ENCODE measurements at places on chromosomes 3 and 15.

DNA sequence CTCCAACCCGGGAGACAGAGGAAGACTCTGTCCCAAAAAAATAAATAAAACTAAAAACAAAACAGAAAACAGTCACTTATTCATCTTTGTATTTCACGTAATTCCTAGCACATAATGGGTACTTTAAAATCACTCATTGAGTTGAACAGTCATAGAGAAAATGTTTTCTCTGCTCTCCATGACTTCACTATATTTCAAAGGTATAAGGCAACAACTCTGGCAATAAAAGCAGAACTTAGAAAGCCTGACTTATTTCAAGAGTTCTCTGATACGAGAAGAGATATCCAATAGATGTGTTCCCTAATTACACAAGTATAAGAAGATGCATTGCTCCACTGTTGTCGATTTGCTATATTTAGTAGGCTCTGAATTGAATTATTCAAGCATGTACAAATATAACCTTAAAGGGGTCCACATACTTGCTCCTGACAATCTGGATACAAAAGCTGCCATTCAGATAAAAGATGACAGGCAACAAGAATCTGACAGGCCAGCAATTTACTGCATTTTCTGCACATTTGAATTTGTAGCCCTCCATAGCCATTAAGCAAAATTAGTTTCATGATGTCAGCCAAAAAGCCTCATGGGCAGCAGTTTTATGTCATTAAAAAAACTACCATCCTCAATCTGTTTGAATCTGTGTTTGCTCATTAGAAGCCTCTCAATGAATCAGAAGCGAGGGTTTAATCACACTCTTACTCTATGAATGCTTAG is 47.9 kb downstream of the PEAK1 start:
- no peak for DNase-seq

GRCh38 chr3:196471551-196471950 is 32.0 kb downstream of the RNF168 start:
- peak; percentile 38 for DNase-seq

GRCh38 chr3:194494951-194495374 is 8.2 kb upstream of the ATP13A3 start:
- DNase-seq, result no peak

- DNase-seq, result peak; percentile 46
Measured at GRCh38 chr3:13574083-13574797, 25.3 kb downstream of the FBLN2 start.

DNA sequence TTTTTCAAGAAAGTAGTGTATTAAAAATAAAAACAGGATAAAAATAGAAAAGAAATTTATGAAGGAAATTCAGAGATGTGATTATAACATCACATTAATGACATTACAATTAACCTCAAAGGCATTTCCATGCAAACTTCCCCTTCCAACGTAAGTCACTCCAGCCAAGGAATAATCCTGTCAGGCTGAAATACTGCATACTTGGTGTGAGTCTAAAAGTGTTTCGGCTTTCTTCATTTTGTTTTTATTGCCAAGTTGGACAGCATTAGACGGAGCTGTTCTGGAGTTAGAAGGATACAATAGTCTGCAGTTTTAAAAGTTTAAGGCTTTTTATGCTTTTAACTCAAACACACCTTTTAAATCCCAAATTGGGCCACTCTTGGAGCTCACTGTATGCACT is 435.0 kb downstream of the MECOM start:
- no peak for DNase-seq

- peak; percentile 98 for DNase-seq
Measured at GRCh38 chr15:72758182-72758581, 25.4 kb downstream of the ADPGK start.

DNA sequence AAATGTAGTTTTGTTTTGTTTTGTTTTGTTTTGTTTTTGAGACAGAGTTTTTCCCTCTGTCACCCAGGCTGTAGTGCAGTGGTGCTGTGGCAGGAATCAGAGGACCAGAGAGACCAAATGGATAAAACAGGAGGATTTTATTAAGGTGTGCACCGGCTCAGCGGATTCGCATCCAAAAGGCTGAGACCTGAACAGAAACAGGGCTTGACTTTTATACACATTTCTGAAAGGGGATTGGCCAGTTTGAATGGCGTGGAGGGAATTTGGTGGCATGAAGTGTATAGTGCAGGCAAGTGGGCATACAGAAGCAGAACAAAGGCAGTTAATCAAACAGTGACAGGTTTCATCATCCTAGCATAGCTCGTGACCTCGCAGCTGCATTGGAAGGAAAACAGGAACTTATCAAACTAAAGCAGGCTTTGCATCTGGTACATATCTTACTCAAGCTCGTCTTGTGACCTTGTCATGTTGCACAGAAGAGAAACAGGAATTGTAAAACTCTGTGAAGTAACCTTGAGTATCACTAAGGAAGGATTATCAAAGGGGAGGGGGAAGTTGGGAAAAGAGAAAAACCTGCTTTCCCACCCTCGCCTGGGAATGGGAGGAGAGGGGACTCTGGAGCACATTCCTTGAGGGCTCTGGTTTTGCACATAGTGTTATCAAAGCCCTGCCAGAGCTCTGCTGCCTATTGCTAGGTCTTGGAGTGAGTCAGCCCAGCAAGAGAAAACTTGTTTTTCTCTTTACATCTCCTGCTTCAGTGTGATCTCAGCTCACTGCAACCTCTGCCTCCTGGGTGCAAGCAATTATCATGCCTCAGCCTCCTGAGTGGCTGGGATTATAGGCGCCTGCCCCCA is 38.5 kb downstream of the C3orf62 start:
- peak; percentile 11 for DNase-seq

- DNase-seq, result peak; percentile 74
Measured at GRCh38 chr3:30232142-30232541, 374.3 kb upstream of the TGFBR2 start.

DNA sequence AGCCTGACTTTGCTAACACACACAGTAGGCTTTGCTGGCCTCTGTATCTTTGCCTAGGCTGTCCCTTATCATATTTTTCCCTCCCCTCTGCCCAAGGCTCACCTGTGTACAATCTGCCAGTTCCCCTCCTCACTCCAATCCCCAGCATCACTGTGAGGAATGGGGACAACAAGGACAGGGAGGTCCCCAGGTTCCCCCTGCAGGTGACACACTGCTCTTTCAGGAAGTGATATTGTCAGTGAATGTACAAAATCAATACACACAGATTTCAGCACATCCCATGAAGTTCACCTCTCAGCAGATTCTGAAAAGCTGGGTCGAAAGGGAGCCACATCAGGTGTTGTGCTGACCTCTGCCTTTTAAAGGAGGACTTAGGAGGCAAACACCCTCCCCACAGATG is 177.5 kb downstream of the RAB11A start:
- DNase-seq, result no peak

DNA sequence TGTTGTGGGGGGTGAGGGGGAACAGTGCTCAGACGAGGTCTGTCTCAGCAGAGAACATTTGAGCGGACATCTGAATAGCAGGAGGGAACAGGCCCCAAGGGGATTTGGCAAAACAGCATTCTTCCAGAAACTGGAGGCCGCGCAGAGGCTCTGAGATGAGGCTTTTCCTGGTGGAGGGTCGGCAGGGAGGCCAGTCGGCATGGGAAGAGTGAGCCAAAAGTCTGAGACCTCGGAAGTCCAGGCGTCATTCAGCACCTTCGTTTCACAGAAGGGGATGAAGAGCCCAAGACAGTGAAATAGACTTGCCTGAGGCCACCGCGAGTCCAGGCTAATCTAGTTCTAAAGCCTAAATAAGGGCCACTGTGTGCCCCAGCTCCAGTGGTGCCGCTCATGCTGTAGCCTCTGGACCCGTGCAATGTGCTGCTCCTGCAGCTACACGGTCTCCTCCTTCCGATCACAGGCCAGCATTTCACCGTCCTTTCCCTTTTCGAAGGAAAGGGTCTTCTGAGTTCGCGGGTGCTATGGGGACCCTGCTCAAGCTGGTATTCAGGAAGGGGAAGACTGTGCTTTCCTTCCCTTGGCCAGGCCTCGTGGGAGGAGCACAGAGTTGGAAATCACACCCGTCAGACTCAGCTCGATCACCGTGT is 24.4 kb downstream of the LSM3 start:
- no peak for DNase-seq

DNA sequence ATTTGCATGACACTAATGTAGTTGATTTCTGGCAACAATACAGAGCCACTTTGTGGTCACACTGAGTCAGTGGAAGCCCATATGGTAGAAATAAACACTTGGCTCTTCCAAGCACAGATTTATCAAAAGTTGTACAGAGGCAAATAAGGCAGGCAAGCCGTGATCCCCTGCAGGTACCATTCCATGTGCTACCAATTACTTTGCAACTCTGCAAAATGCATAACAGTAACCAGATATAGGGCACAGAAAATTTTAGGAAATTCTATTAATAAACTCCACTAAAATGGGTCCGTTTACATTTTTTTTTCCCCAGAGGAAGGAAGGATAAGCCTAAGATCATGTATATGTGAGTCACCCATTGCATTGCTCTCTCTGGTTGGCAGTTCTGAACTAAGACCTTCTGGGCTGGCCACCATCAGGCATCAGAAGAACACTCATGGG is 103.1 kb upstream of the PTX3 start:
- peak; percentile 98 for DNase-seq

DNA sequence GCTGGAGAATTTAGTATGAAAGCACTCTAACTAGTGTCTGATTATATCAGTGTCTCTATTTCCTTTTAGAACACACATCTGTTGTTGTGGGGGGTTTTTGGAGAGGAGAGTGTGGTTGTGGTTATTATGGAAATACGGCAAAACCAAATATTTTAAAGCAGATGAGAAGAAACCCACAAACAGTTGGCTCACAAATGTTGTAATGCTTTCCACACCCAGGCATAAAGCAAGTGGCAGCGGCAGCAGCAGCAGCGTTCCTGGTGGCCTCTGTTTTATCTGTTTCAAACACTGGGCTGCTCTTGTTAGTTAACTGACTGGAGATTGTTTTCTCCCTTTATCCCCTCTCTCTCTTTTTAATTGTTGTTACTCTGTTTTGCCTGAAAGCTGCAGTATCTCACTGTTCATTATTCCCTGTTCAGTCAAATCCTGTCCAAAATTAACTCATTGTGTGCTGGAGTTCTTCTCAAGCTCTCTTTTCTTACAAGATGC is 1045.5 kb upstream of the NR2F2 start:
- DNase-seq, result peak; percentile 72

Measured in fibroblast of upper back skin (primary cell).